ENCODE measurements at places on chromosomes 13 and 19.
A peak's percentile ranks its signal among the peaks of the same experiment; 100 is the strongest.

DNA sequence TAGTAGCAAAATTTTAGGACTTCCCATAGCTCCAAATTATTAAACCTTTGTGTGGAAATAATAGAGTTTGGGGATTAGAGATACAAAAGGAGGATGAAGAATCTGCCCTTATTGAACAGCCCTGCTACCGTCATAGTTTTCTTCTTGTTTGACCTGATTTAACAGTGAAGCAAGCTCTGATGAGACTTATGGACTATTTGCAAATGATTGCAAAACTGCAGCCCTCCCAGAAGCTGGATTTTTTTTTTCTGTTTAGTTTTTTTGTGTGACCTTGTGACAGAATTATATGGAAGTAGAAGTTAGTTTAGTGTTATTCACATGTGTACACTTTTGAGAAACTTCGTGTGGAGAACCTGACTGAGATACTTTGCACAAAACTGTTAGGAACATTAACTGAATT, 267.8 kb downstream of the KCNRG start:
- DNase-seq, result no peak

GRCh38 chr13:95676105-95676761, 706 bp upstream of the DNAJC3 start:
- DNase-seq, result peak; percentile 8

DNA sequence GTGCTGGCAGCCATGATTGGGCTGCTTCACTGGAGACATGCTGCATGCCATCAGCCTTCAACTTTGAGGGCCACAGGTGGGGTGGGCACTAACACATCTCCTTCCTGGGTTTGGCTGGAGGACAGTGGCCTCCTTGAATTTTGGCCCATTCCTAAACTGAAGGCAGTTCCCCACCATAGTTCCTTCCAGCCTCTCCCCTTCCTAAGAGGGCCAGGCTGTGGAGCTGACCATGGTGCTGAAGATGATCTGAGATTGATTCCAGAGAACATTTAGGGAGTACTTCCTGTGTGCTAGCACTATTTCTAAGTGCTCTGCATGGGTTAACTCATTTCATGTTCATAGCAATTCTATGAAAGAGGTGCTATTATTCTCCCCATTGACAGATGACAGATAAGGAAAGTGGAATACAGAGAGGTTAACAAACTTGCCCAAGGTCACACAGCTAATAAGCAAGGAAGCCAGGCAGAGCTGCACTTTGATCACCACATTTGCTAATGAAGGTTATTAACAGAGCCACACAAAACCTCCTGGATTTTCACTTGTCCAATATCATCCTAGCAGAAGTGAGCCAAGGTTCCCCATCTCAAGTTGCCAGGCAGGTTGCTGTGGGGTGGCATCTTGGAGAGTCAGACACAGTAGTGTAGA, 175.3 kb downstream of the ZIC5 start:
- peak; percentile 15 for DNase-seq

DNA sequence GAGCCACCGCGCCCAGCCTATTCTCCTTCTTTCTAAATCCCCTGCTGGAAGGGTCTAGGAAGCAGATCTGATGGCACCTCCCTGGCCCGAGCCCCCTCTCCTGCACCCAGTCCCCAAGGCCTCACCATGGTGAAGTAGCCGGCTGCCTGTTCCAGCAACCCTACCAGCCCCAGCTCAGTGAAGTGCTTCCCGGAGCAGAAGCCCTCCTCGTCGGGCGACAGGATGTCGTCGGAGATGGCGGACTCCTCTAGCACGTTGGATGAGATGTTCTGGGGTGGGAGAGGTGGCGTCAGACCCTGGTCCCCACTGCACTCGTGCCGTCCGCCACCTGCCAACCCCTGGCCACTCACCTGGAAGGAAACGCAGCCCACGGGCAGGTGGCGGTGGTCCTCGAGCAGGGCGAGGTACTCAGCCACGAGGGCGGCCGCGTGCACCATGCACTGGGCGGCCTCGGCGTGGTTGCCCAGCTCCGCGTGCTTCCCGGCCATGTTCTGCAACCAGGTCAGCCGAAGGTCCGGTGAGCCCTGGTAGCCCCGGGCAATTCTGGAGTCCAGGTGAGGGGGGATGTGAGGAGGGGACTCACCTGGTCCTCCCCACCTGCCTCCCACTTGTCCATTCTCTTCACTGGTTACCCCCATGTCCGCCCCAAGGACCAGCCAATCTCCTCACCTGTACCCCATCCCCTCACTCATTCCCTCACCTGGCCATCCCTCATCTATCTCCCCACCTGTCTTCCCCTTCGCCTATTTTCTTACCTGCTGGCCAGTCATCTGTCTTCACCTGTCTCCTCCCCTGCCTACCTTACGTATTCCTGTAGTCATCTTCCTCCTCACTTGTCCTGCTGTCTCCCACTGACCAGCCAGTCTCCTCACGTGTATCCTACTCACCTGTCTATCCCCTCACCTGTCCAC, 11.5 kb upstream of the KANK2 start:
- no peak for DNase-seq

DNA sequence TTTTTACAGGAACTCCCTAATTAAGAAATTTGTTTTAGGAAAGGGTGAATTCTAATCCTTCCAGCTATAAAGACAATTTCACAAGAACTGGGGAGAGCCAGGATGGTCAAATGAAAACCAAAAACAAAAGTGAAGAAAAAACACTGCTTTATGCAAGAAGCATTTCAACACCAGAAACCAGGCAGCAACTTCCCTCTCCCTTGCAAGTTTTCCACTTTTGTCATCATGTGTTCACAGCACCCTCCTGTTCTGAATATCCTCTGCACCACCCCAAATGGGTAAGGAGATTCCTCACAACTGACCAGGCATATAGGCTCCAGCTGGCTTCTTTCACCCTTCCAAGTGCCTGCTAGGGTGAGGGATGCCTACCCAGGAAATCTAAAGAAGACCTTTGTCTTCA, 328.1 kb downstream of the TBC1D4 start:
- DNase-seq, result no peak

DNA sequence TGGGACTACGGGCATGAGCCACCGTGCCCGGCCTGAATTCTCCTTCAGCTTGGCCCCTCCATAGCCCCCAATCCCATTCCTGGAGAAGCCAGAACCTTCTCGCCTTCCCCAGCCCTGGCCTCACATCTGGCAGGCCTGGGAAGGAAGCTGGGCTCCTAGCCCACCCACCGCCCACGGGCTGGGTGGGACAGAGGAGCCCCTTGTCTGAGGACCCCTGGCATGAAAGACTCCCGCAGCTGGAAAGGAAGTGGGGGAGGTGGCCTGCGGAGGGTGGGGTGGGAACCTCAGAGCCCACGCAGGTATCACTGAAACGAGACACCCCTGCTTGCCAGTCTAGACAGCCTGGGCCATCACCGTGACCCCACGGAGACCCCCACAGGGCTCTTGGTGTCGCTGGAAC, 7.7 kb upstream of the NANOS3 start:
- DNase-seq, result no peak

- no peak for DNase-seq
Measured at GRCh38 chr19:33089010-33089409, 8.0 kb downstream of the GPATCH1 start.

DNA sequence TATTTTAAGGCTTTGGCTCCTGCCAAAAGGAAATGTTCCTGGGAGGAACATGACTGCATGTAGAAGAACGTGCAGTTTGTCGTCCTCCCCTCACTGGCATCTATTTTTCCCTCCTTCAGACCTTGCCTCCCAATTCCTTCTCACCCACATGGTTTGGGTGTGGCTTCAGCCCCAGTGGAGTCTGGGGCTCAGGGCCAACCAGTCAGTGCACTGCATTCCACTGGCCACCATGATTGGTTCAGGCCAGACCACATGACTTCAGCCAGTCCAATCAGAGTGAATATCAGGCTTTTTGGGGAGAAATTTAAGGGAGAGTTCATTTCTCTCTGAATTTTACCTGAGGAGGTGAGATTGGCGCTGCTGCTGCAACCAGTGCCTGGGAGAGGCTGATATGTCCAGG, 171.6 kb downstream of the ZIC5 start:
- no peak for DNase-seq

DNA sequence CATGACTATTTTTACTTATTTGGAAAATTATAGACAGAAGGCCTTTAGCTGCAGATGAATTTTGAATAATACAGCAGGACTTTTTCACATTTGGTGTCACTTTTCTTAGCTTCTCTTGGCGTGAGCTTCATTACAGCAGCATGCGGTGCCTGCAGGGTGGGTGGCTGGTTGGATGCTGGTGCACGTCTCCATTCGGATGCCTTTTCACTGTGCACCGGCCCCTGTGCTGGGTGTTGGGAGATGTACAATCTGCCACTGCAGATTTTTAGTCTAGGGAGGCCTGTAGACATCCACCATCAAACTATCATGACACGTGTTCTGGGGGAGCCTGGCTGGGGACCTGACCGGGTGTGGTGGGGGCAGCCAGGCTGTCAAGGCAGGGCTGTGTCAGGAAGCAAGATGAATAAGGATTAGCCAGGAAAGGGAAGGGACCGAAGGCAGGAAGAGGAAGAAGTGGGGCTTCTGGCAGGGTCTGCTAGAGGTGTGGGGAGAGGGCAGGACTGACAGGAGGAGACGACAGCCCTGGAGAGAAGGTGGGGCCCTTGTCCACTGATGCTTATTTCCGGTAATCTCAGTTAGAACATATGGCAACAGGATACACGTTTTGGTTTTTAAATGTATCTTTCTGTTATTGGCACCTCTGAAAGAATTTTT, 88.8 kb downstream of the ARHGEF7 start:
- DNase-seq, result no peak

- DNase-seq, result no peak
Measured at GRCh38 chr13:88014527-88014926, 343.4 kb downstream of the SLITRK5 start.

DNA sequence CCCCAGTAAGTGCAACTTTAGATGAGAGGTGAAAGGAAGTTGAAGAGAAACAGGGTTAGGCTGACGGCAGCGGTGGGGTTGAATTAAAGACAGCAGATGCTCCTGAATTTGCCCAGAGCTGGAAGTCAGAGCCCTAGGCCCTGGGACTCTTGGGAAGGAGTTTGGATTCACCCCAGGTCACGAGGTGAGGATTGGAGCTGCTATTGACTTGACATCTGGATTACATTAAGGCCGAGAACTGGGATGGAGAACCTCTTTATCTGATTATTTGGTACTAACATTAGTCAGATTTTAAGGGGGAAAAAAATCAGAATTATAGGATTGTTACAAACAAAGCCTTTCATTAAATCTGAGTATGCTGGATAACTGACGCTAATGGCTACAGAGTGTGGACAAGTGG, 367.2 kb downstream of the ZNF536 start:
- no peak for DNase-seq
